ENCODE measurements at places on chromosomes 5 and 9. TPM values are rescaled to one million over a fixed set of nuclear protein-coding genes. Genes with fewer than 3 reads are reported as not detected.

The SLC36A3 gene
- total RNA-seq: not detected

The FCN2 gene
- not detected for total RNA-seq

The GPR150 gene
- under 0.01 TPM for total RNA-seq

The PCDHA5 gene
- not detected for total RNA-seq

Measured in placental pericyte (primary cell).